Osteoblast (primary cell): ENCODE measurements at places on chromosomes 5 and 9. TPM values are rescaled to one million over a fixed set of nuclear protein-coding genes. Genes with fewer than 3 reads are reported as not detected.

MAMDC4 gene
- 0.88 and 1.4 TPM in 2 replicates for total RNA-seq

PCSK5 gene
- 13.3 and 14.5 TPM in 2 replicates for total RNA-seq

TAL2 gene
- total RNA-seq, result 0.36 and 0.59 TPM in 2 replicates

ABL1 gene
- total RNA-seq, result 92.2 and 94.8 TPM in 2 replicates

NR2F1 gene
- total RNA-seq, result 7.2 and 10.6 TPM in 2 replicates

FREM1 gene
- total RNA-seq, result under 0.01 and 0.72 TPM in 2 replicates
